KG1 (cell line): ENCODE measurements at places on chromosomes 4 and X.

GRCh38 chr4:176377780-176378179 is 58.0 kb downstream of the SPCS3 start:
- no peak for DNase-seq

GRCh38 chrX:68658530-68658929 is 11.1 kb downstream of the STARD8 start:
- no peak for DNase-seq

- DNase-seq: no peak
Measured at GRCh38 chrX:138026211-138026610, 460.3 kb downstream of the ZIC3 start.

DNA sequence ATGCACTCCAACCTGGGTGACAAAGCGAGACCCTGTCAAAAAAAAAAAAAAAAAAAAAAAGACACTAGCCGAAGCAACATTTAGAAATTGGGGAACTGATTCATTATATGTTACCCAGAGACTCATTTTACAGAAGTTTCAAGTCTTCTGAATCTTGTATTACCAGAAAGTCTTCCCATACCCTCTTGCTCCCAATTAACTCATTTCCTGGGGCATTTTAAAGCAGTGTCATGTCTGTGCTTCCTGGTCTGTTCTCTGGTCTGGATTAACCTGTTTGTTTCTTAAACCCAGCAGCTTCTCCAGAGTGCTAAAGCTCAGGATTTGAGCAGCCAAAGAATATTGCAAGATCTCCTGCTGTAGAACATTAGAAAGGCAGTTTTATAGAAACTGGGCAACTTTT is 43.7 kb downstream of the FRMPD3 start:
- no peak for DNase-seq

GRCh38 chr4:61085534-61085933 is 114.6 kb upstream of the ADGRL3 start:
- no peak for DNase-seq

GRCh38 chr4:174209341-174209740 is 74.1 kb downstream of the FBXO8 start:
- no peak for DNase-seq

GRCh38 chrX:34875204-34875603 is 67.4 kb upstream of the FAM47B start:
- DNase-seq: no peak

GRCh38 chr4:125187226-125188176 is 127.3 kb upstream of the FAT4 start:
- no peak for DNase-seq

GRCh38 chr4:106986486-106986885 is 49.6 kb downstream of the DKK2 start:
- DNase-seq: no peak

DNA sequence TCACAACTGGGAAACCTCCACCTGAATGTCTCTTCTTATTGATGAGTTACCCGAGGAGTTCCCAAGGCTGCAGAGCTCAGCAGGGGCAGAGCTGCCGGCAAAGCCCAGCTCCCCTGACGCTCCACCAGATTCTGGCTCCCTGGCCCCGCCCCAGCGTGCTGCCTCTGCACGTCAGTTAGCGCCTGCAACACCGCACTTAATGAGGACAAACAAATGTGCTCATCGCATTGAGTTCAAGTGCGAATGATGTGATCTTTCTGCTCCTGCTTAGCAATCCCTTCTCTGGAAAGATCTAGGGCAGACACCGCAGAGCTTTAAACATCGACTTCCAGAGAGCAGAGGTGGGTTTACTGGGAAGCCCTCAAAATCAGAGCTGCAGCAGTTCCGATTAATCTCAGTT is 55.5 kb upstream of the FBXW7 start:
- DNase-seq: no peak

- DNase-seq: no peak
Measured at GRCh38 chr4:163217505-163217904, 50.8 kb upstream of the NAF1 start.

DNA sequence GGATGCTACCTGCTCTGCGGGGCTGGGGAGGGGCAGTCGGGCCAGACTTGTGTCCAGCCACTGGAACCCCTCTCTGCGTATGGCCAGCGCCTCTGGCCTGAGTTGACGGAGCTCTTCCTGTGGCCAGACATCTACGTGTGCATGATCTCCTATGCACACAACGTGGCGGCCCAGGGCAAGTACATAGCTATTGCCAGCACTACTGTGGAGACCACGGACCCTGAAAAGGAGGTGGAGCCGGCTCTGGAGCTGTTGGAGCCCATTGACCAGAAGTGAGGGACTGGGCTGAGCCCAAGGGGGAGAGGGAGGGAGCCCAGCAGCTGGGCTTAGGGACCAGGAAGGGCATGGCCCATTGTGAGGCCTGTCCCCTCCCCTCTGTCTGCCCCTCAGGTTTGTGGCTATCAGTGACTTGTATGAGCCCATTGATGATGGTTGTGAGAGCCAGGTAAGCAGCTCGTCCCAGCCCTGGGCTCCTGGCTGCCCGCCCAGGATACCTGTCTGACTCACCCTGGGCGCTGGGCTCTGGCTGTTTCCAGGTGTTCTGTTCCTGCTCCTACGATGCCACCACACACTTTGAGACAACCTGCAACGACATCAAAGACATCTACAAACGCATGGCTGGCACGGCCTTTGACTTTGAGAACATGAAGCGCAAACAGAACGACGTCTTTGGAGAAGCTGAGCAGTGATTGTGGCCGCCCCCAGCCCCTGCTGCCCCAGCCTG is 1.8 kb upstream of the FAM50A start:
- no peak for DNase-seq

- no peak for DNase-seq
Measured at GRCh38 chr4:38290366-38290765, 330.2 kb downstream of the PTTG2 start.

DNA sequence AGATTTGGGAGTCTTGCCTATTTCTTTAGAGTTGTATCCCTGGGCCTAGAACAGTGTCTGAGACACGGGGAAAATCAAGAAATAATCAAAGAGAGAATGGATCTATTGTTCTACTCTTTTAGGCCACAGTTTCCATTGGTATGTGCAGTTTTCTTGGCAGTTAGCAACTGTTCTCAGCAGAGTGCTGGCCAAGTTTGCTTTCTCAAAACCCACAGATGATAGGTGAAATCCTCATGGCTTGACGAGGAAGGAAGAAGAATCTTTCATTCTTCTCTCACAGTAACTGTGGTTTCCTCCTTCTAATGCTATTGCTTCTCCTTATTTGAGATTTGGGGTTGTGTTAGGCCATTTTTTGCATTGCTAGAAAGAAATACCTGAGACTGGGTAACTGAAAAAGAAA is 42.2 kb downstream of the AGA start:
- DNase-seq: no peak

DNA sequence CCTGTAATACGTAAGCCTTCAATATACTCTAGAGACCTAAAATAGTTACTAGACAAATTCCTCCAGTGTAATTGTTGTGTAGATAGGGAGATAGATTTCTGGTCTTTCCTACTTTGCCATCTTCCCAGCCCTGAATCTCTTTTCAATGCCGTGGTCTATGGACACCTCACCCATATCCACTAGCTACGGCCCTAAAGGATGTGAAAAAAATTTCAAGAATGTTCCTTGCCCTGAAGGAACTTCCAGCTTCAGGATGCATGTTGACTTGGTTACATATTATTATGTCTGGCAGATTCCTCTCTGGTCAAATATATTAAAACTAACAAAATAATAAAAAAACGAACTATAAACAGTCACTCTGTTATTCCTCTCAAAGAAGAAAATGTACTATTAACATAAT is 52.4 kb upstream of the TSPAN5 start:
- DNase-seq: no peak

- DNase-seq: no peak
Measured at GRCh38 chr4:80529026-80529425, 193.5 kb downstream of the CFAP299 start.

DNA sequence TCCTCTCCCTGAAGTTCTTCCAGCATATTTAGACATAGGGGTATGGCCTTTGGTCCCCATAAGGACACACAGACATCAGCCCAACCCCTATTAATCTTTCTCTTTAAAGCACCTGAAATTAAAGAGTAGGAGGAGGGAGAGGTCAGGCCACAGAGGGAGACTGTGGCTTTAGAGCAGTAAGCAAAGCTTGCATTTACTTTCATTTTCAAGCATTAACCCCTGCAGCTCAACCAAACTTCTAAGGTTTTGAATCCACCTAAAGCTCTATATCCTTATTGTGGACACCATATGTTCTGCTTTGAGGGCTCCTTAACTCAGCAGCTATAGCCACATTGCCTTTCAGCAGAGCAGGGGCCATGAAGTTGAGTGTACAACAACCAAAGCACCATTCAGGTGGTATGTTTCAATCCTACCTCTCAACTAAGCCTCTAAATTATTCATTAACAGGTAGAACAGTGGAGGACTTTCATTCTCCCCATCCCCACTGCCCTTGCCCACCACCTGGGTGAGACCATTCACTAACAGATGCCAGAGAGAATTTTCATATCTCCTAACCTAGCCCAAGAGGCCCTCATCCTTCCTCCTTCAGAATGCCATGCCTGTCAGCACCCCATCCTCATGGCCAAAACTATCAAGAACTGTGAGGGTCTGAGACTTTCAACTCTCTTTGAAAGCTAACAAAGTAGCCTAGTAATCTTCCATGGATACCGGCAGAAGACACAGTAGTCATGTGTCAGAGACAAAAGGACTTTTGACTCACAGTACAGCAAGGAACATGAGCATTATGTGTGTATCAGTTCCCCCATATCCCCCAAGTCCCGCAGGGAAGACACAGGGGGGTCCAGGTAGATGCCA is 20.8 kb downstream of the LIN54 start:
- no peak for DNase-seq

- DNase-seq: no peak
Measured at GRCh38 chr4:92265021-92265420, 38.7 kb upstream of the GRID2 start.

GRCh38 chrX:10028283-10029104 is 61.3 kb downstream of the CLDN34 start:
- DNase-seq: no peak

DNA sequence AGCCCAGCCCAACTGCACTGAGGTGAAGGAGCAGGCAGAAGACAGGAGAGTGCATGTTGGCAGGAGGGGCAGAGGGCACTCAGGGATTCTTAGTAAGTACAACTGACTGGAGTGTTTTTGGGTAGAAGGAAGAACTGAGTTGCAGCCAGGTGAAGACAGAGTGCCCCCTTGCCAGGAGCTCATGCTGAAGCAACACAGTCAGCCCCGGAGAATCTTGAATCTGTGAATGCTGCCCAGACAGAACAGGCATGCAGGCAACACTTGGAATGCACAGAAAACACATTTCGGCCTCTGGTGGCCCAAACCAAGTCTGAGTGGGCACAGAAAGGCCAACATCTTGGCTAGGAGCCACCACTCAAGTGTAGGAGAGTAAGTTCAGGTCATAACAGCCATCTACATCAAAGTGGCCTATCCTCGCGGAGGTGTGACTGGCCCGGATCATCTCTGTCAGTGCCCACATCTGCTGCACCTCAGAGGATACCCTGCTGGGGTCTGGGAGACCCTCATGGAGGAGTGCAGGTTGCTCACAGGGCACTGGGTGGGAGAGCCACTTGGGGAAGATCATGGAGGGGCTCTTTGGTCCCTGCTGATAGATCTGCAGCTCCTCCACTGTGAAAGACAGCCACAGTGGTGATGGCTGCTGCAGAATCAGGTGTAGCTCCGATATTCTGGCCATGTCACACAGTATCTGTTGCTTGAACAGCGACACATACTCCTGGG is 40.4 kb downstream of the USP11 start:
- DNase-seq: no peak

GRCh38 chr4:98663226-98664006 is 5.0 kb upstream of the TSPAN5 start:
- peak; percentile 67 for DNase-seq

DNA sequence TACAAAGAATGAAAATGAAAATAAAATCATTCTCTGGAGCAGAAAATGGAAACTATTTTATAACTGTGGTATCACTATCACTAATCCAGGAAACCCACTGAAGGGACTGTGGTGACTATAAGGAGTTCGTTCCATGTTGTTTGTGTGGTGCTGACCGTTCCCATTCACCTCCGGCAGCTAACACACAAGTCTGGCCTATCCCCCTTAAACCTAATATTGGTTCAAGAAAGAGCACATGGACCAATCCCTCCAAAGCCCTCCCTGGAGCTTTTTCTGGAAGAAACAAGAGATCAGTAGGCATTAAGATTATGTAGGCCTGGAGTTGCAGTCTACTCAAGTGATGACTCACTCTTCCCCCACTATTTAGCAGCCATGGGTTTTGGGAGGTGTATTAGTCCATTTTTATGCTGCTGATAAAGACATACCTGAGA is 25.9 kb upstream of the FAM241A start:
- DNase-seq: no peak

GRCh38 chrX:128800138-128800537 is 723.2 kb downstream of the SMARCA1 start:
- no peak for DNase-seq

- DNase-seq: no peak
Measured at GRCh38 chrX:130738638-130739195, 164.3 kb downstream of the ENOX2 start.

DNA sequence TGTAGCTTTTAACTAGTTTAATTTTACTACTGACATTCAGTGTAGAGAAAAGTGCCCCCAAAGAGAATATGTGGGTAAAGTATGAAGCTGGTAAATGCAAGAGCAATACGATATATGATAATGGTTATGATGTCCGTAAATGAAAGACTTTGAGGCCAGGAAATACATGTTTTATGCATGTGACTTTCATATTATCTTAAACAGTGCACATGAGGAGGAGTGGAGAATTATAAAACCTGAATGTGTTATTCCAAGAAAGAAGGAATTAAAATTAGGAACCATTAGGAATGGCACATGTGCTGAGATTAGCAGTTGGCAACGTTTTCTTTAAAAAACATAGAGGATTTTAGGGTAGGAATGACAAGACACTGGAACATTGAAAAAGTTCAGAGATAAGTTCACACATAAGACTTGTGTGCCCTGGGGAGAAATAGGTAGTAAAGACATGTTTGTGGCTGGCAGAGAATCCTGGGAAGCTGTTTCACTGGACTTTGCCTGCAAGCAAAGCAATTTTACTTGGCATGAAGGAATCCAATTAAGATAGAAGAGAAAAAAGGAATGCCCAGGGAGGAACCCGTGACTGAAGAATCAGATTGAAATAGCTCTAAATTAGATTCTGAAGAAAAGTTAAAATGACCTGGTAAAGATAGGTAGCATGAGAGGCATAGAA is 20.0 kb downstream of the GK start:
- no peak for DNase-seq

DNA sequence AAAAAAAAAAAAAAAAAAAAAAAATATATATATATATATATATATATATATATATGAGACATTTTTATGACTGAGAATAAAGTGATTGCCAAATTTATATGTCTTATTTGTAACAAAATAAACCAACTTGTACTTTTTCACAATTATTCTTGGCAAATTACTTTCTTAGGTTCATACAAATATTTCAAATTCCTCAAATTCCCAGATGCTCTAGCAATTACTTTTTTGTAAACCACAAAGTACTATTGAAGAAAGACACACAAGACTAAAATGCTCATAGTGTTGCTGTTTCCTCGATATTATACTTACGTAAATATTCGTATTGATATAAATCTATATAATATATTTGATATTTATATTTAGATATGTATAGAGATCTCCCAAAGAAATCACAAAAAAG is 390.0 kb downstream of the FAT4 start:
- DNase-seq: no peak
